Sigmoid colon (tissue), 7 donors: ENCODE measurements at places on chromosomes 6 and 20.

- DNase-seq: no peak
Observed at GRCh38 chr6:44185953-44186634, 27.5 kb downstream of the CAPN11 start.

GRCh38 chr6:32956176-32956575, 3.3 kb upstream of the HLA-DMA start:
- no peak for DNase-seq

GRCh38 chr20:14404515-14404914, 67.1 kb upstream of the FLRT3 start:
- no peak for DNase-seq

DNA sequence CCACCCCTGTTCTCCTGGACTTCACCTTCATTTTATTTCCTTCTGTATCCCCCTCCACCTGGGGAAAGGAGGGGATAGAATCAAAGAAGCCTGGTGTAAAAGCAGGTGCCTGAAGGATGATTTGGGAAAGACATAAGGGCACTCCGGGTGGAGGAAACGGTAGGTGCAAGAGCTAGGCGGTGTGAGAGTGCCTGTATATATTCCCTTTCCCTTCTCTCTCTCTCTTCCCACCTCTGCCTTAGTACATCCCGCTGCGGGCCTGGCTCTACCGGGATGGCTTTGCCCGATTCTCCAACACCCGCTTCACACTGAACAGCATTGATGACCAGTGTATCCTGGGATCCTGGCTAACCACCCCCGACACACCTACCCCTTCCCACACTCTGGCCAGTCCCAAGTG, 26.2 kb downstream of the PDRG1 start:
- DNase-seq: no peak
